Immature natural killer cell (primary cell): ENCODE measurements at places on chromosomes 2 and 18. TPM values are rescaled to one million over a fixed set of nuclear protein-coding genes. Genes with fewer than 3 reads are reported as not detected.

TEX44 gene
- polyA plus RNA-seq, result not detected

TMEM247 gene
- not detected for polyA plus RNA-seq

GRCh38 chr2:239936838-239937581 is 88.1 kb downstream of the NDUFA10 start:
- no peak for DNase-seq
- H3K36me3 ChIP-seq, result no peaks in the 10 kb centered on the region
- no peaks in the 10 kb centered on the region for H3K27me3 ChIP-seq
- no peak overlapping the region for H3K27ac ChIP-seq

- no peaks in the 10 kb centered on the region for H3K4me1 ChIP-seq
- DNase-seq, result no peak
- H3K36me3 ChIP-seq, result no peaks in the 10 kb centered on the region
These were observed 455.7 kb downstream of the TSN start for GRCh38 chr2:122210898-122211856.

- H3K4me1 ChIP-seq, result no peaks in the 10 kb centered on the region
- DNase-seq, result no peak
- H3K4me3 ChIP-seq, result no peak overlapping the region
These were observed 107.7 kb downstream of the ACKR3 start for GRCh38 chr2:236677368-236677767.

DSG3 gene
- not detected for polyA plus RNA-seq

DNA sequence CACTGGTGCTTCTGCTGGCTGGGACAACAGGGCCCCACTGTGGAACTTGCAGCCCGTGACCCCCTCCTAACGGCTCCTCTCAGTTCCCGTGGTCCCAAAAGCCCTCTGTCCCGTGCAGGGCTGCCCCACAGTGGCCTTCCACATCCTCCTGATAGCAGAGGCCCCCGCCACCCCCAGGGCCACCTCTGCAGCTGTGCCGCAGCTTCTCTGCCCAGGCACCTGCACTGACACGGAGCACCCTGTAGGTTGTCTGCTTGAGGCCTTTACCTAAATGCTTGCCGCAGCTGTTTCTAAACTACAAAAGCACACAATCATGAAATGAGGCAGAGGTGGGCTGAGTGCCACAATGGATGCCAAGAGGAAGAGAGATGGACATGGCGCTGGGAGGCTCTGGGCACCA is 13.5 kb upstream of the GRHL1 start:
- H3K36me3 ChIP-seq, result peaks cover 5% of the 10 kb centered on the region
- no peak overlapping the region for H3K4me3 ChIP-seq
- no peak overlapping the region for H3K27ac ChIP-seq
- H3K27me3 ChIP-seq, result peaks cover 1% of the 10 kb centered on the region
- H3K4me1 ChIP-seq, result no peaks in the 10 kb centered on the region
- DNase-seq, result no peak

GRCh38 chr2:53877556-53877955 is 17.8 kb upstream of the GPR75 start:
- H3K4me1 ChIP-seq, result no peaks in the 10 kb centered on the region
- no peaks in the 10 kb centered on the region for H3K27me3 ChIP-seq

GRCh38 chr2:71974846-71975245 is 172.8 kb downstream of the CYP26B1 start:
- DNase-seq, result no peak
- H3K4me1 ChIP-seq, result no peaks in the 10 kb centered on the region
- H3K36me3 ChIP-seq, result no peaks in the 10 kb centered on the region
- peaks cover 2% of the 10 kb centered on the region for H3K27me3 ChIP-seq

SP140 gene
- polyA plus RNA-seq, result 19.3 TPM

DNA sequence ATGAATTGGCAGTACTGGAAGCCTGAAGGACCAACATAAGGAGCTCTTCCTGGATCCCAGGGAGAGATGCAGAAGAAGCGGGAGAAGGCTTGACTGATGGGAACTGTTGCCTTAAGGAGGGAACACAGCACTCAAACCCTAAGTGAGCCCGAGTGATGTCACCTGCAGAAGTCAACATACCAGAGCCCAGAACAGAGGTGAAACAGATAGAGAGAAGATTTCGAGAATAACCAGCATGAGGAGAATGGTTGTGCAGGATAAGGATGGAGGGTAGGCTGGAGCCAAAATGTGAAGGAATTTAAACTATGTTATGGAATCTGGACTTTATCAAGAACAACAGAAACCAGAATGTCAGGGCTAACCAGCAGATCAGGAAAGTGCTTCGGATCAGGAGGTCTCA is 463.1 kb upstream of the DDX18 start:
- H3K4me1 ChIP-seq, result no peaks in the 10 kb centered on the region
- DNase-seq, result no peak

- no peak for DNase-seq
- no peaks in the 10 kb centered on the region for H3K4me1 ChIP-seq
- H3K36me3 ChIP-seq, result no peaks in the 10 kb centered on the region
- no peaks in the 10 kb centered on the region for H3K27me3 ChIP-seq
- no peak overlapping the region for H3K27ac ChIP-seq
These were observed 1279.9 kb upstream of the NRXN1 start for GRCh38 chr2:52311862-52312261.

DNA sequence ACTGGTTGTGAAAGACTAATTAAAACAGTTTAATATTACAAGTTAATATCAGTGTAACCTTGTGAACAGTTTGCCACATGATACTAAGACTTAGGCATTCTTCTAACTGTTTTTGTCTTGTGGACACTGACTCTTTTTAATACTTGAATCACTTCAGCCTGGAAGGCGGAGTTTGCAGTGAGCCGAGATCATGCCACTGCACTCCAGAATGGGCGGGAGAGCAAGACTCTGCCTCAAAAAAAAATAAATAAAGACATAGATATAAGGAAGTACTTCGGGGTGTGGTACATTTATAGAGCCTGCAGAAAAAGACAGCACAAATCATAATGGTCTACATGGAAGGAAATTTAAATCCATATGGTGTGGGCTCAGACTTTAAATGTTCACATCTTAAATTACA is 300.4 kb upstream of the NETO1 start:
- DNase-seq, result no peak
- H3K27ac ChIP-seq, result no peak overlapping the region
- no peaks in the 10 kb centered on the region for H3K4me1 ChIP-seq
- H3K27me3 ChIP-seq, result no peaks in the 10 kb centered on the region
- H3K36me3 ChIP-seq, result no peaks in the 10 kb centered on the region

DNA sequence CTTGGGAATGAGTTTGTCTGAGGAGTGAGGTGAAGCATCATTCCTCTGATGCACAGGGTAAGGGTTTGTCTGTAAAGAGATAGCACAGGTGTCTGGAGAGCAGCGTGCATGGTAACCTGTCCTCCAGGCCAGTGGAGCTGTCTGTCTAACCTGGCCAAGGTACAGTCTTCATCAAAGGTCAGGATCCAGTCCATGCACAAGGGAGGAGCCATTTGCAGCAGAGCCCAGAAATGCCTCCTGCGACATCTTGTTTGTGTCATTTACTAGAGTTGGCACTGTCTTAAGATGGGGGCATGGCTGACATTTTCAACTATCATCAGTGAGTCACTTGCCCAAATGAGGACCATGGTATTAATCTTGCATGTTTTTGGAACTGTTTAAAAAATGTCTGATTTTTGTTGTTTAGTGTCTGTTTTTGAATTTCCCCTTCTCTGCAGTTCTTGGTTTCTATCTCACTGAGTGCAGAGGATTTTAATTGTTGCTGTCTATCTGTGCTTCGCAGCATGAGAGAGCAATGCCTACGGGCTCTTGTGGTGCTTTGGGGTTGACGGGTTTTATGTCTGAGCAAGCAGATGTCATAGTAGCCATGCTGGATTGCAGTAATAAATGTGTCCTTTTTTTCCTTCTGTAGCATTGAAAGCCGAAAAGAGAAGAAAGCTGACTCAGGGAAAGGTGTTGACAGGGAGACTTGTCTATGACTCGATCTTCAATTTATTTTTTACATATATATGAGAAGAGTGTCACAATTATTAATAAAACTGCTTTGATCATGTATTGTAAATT is 91.3 kb downstream of the DPP4 start:
- H3K36me3 ChIP-seq, result no peaks in the 10 kb centered on the region
- no peak overlapping the region for H3K4me3 ChIP-seq
- no peak overlapping the region for H3K27ac ChIP-seq
- H3K27me3 ChIP-seq, result no peaks in the 10 kb centered on the region

DNA sequence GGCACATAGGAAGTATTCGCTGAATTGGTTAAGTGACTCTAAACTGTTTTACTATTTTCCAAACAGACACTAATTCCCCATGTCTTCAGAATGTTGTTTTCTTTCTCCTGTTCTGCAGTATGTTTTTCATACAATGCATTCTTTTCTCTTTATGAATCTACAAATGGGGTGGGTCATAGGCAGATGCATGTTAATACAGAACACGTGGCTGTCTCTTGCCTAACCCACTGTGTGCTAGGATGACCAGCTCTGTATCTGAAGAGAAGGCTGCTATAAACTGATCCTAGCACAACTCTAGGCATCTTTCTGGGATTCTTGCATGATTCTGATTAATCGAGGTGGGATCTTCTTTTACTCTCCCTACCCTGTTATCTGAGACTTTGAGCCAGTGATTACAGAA is 826.0 kb downstream of the PLCL1 start:
- H3K27ac ChIP-seq, result no peak overlapping the region
- no peaks in the 10 kb centered on the region for H3K4me1 ChIP-seq
- H3K4me3 ChIP-seq, result no peak overlapping the region
- DNase-seq, result no peak
- H3K27me3 ChIP-seq, result no peaks in the 10 kb centered on the region
- H3K36me3 ChIP-seq, result no peaks in the 10 kb centered on the region

STAT4 gene
- polyA plus RNA-seq, result 80.6 TPM

GRCh38 chr18:408367-408766 is 92.1 kb downstream of the COLEC12 start:
- no peaks in the 10 kb centered on the region for H3K4me1 ChIP-seq
- no peak for DNase-seq
- peaks cover 2% of the 10 kb centered on the region for H3K27me3 ChIP-seq
- peaks cover 5% of the 10 kb centered on the region for H3K36me3 ChIP-seq
- no peak overlapping the region for H3K4me3 ChIP-seq

DNA sequence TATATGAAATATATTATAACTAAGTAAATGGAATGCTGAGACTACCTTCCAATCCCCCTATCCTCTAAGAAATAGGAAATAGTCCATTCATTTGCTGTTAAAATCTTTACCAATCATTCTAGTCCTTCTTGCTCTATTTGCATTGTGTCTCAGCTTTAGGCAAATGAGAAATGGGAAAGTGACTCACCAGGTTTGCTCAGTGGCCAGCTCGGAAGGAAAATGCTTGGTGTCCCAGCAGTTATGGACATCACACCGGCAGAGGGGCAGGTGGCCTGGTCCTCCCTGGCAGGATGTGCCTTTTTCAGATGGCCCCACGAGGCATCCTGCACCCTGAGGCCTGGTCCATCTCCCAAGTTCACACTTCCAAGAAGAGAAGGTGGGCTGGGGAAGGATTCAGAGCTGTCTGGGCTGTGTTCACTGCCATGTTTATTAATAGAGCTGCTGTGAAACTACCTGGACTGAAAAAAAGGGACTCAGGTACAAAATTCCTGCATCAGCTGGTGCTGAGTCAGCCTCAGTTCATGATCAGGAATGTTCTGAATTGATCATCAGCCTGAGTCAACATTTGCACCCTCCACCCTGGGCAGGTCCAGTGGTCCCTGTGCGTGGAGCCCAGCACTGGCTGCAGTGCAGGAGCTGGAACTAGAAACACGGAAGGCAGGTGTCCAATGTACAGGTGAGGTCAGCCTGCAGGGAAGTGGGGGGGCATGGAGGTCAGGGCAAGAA is 60.1 kb upstream of the ARL4C start:
- peaks cover 22% of the 10 kb centered on the region for H3K4me1 ChIP-seq
- DNase-seq, result no peak
- H3K36me3 ChIP-seq, result no peaks in the 10 kb centered on the region
- H3K27me3 ChIP-seq, result peaks cover 3% of the 10 kb centered on the region

DNA sequence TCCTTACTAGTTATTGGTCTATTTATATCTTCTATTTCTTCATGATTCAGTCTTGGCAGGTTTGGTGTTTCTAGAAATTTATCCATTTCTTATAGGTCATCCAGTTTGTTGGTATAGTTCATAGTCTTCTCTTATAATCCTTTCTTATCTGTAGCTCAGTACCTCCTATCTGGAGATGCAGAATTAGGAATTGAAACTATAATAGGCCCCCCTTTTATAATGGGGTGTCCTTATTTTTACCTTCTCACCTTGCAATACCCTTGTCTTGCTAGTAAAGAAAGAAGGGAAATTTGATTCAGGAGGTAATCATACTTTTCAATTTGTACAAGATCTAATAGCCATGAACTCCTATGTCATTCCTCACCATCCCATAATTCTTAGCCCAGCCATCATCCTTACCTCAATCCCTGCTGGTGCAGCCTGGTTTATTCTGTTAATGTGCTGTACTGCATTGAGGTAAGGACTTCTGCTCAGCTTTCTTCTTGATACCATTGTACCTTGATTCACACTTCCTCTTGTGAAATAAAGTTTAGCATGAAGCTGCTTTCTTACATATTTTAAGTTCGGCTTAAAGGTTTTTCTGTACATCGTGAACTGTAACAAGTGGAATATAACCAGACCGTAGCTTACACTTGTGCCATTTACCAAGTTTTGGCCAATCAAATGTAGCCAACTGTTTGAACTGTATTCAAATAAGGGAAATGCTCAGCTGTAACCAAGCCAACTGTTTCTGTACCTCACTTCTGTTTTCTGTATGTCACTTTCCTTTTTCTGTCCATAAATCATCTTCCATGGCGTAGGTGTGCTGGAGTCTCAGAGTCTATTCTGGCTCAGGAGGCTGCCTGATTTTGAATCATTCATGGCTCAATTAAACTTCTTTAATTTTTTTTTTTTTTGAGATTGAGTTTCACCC is 40.1 kb upstream of the PTH2R start:
- DNase-seq, result no peak
- H3K36me3 ChIP-seq, result peaks cover 4% of the 10 kb centered on the region
- H3K27me3 ChIP-seq, result peaks cover 4% of the 10 kb centered on the region
- no peak overlapping the region for H3K27ac ChIP-seq

DNA sequence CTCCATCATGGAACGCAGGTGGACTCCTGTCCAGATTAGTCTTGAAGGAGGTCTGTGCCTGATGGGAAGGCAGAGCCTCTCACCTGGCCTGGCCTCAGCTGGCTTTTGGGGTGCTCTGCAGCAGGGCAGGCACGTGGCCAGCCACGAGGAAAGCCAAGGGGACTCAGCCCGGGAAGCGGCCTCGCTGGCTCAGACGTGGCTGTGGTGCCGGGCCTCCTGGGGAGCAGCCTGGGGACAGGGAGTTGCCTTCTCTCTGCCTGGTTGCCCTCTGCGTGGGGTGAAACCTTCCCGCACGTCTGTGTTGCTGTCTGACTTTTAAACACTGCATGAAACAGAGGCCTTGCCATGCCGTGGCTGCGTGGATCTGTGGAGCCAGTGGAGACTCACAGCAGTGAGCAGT is 45.0 kb downstream of the RTP5 start:
- peaks cover 11% of the 10 kb centered on the region for H3K36me3 ChIP-seq
- no peak overlapping the region for H3K27ac ChIP-seq
- no peak overlapping the region for H3K4me3 ChIP-seq
- no peaks in the 10 kb centered on the region for H3K27me3 ChIP-seq
- DNase-seq, result no peak

NEB gene
- 0.61 TPM for polyA plus RNA-seq
